Stimulated activated CD4-positive, alpha-beta T cell treated with anti-CD3 and anti-CD28 coated beads, TNF-alpha, amount 100 ng/mL, for 48 hours (primary cell): ENCODE measurements at places on chromosomes 6 and 20.

DNA sequence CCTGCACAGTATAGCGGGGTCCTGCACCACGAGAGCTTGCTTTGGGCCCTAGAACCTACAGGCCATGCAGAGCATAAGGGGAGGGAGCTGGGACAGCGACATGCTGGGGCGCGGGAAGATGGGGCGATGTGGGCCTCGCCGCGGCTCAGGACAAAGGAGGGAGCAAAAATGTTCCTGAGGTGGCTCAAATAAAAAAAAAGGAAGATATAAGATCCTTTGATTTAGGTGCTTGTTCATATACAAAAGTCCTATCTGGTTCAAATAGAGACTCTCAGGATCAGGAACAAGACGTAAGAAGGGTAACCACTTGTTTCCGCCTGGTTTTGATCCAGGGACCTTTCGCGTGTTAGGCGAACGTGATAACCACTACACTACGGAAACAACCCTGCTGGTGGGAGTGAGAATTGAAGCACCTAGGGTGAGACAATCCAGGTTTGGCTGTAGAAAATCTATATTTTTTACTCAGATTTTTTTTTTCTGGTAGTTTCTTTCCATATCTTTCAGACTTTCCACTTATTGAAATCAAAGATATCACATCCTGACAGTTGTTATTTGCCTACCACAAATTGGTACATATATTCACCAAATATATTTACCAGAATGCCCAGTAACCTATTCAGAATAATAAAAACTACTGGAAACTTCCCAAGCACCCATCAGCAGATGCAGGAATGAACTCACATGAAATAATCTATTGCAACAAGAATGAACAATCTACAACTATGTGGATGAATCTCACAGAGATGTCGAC, 177.9 kb upstream of the ZNF184 start:
- DNase-seq = peak; percentile 39

- DNase-seq = no peak
Observed at GRCh38 chr20:35472209-35472608, 16.8 kb downstream of the CEP250 start.

- no peak for DNase-seq
Observed at GRCh38 chr20:15091421-15092037, 754.1 kb upstream of the FLRT3 start.

- DNase-seq = no peak
Observed at GRCh38 chr6:56977192-56977591, 22.3 kb downstream of the BEND6 start.

GRCh38 chr6:1575210-1576041, 34.3 kb upstream of the FOXC1 start:
- DNase-seq = no peak

DNA sequence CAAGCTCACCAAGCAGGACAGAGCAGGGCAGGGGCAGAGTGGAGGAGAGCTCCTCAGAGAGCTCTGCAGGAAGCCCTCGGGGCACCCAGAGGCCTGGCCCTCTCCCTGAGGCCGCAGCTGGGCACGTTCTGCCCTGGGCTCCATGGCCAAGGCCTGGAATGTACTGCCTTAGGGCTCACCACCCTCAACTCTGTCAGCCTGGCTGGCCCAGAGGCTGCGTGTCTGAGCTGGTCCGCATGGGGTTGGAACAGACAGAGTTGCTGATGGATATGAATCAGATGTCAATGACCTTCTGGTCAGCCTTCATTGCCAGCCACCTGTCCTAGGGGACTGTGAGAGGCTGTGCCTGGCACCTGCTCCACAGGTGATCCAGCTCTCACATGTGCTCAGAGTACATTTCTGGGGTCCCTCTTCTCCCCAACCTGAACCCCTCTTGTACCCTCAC, 33.2 kb upstream of the PCMTD2 start:
- DNase-seq = no peak

GRCh38 chr20:39547546-39548408, 585.6 kb downstream of the DHX35 start:
- DNase-seq = no peak

DNA sequence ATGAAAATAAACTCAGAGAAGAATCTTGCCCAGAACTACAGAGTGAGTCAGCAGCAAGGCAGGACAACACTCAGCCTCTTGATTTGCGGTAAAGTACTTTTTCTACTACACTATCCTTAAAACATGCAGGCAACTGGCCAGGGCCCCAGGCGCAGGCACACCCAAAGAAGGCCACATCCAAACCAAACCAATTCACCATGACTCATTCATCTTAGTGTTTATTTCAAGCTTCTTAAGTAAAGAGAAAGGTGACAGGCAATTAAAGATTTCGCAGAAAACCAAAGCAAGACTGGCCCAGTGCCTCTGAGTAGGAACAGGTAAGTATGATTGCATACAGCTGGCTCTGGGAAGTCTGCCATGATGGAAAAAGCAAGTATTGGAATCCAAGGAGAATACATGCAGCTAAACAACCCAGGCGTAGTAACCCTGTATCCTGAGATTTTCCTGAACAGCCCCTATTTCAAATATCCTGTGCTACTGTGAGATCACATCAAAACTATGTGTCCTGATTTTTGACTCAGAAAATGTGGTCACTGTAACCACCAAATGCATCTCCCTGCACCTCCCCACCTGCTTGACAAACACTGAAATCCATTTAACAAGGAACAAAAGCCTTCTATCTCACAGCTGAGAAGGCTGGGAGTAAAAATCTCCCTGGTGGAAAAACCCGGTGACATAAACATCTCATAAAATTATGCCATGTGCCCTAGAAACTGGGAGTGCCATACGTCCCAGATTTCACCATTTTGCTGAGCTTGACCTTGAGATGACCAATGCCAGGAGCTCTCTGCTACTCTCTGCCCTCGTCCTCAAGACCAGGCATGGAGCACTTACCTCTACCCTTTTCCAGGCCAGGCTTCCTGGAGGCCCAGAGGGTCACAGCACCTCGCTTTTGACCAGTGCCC, 12.4 kb downstream of the WFDC3 start:
- no peak for DNase-seq

DNA sequence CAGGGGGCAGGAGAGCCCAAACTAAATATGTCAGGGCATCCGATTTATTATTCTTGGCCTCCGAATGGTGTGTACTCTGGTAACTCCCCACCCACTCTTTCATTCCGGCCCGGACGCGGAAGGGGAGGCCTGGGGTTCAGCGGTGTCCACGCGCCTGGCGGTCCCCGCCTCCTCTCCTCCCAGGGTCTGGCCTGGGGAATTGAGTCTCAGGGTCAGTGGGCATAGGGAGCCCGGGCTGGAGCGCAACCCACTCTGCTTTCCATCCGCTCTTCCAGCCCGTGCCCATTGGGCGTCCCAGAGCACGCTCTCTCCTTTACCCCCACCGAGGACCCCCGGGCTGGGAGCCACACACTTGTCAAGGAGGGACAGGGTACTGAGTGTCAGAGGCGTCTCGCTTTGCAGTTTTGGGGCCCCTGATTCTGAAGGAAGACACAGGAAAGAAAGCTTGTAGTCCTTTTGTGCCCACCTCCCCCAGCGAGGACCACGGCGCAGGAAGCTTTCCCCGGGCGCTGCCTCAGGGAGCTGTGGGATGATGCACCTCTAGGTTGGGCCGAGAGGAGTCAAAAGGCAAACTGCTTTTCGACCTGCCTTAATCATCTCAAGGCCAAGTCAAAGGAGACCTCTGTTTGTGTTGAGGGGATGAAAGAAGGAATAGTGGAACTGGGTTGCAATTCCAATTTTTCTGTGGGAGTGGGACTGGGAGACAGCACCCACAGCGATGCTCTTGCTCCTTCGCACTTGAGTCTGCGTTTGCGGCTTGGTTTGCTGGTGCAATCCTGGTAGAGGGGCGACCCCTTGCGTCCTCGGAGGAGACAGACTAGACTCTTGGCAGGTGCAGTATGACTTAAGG, 2.5 kb downstream of the RSPO3 start:
- peak; percentile 58 for DNase-seq
